ENCODE measurements at places on chromosomes 5 and 9. TPM values are rescaled to one million over a fixed set of nuclear protein-coding genes. Genes with fewer than 3 reads are reported as not detected.

Gene LCP2
- total RNA-seq, result 24.1 TPM

- no peak for DNase-seq
Observed at GRCh38 chr9:88183798-88184495, 45.7 kb upstream of the SPATA31C2 start.

- DNase-seq, result no peak
Observed at GRCh38 chr5:145341842-145342241, 493.3 kb downstream of the PRELID2 start.

DNA sequence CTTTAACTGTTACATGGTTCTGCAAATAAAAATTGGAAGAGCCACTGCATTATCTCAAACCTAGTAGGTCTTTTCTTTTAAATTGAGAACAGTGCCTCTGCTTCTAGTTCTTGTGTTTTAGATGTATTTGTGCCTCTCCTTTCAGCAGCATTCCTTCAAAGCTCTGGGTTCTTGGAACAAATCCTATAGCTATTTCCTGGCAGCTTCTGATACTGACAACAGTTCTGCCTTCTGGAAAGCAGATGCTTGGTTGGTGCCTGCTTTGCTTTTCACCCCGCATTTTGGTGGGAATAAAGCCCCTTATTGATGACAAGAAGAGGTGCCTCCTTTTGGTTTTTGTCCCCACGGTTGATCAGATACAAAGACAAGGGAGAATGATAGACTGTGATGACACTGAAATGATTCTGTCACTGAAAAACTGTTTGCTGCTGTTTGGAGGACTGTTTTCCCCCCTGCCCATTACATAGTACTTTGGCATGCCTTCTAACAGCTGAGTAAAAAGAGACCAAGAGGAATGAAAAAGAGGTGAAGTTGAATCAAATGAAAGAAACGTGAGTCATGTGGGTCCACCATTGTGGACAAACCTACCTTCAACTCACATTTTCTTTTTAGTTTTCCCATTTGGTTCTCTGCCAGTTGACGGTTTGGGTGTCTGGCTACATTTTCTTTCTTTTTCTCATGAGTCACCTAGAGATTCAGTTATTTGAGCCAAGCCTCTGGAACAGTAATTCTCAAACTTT, 5.6 kb downstream of the PTCD2 start:
- no peak for DNase-seq

GRCh38 chr5:79255786-79256557, 20.0 kb downstream of the JMY start:
- DNase-seq, result peak; percentile 27

Gene MCTP1
- 0.31 TPM for total RNA-seq

- no peak for DNase-seq
Observed at GRCh38 chr9:684941-685340, 156.6 kb upstream of the DMRT1 start.

DNA sequence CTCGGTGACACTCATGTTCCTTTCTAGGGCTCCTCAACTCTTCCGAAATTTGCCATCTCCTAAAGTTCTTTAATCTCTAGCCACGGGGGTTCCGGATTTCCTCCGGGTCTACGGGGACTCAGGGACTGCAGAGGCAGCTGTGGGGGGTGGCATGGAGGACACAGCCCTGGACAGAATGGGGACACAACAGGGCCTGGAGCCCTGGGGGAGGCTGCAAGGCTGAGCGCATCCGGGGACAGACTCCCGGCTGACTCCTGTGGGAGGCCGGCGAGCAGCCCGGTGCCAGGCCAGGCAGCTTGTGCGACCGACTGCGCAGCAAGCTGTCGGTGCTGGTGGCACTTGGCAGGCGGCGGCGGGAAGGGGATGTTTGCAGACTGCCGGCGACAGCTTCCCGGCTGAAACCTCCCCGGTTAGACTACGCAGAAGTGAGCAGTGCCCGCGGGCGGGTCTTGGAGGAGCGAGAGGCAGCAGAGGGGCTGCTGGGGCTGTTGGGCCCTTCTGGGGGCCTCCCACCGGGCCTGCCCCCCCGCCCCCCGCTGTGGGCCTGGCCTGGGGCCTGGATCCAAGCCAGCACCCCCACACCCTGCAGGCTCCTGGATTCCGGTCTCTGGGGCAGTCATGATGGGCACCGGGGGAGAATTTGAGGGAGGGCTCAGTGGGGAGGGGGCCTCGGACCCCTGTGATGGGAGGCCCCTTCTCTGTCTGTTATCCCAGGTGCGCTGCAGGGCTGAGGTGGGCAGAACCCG, 28.7 kb upstream of the UBAC1 start:
- DNase-seq, result no peak

Gene CAAP1
- 11.5 TPM for total RNA-seq

DNA sequence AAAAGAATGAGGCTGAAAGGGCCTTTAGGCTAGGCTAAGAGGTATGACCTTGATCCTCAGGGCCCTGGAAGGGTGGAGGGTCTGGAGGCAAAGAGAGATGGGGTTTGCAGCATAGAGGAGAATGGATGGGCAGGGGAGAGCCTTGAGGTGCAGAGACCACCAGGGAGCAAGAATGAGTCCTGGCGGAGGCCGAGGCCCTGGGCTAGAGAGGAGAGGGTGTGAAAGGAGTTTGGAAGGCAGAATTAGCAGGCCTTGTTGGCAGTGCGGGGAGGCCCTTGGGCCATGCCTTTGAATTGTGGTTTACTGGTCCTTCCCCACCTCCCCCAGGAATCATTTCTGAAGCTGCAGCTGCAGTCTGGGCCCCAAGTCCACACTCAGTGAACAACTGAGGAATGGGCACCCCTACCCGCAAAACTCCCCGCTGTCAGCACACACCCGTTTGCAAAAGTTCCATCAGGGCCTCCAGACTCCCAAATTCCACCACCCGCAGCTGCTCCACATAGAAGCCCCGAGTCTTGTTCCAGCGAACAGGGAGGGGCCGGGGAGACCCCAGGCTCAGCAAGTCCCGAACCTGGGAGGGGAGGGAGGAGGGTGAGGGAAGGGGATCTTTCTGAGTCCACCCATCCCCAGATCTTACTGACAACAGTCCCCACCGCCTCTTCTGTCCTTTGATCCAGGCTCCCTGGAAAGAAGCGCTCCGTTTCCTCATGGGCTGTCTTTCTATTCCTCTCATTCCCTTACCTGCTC, 2.1 kb downstream of the KIF12 start:
- no peak for DNase-seq

GRCh38 chr5:93163010-93163663, 417.9 kb downstream of the NR2F1-AS1 start:
- DNase-seq, result no peak

GRCh38 chr9:87606841-87607521, 109.3 kb downstream of the DAPK1 start:
- DNase-seq, result no peak

Gene MARVELD2
- total RNA-seq, result 0.09 TPM

Gene PCDHGC5
- not detected for total RNA-seq

Gene TSLP
- 1.3 TPM for total RNA-seq

DNA sequence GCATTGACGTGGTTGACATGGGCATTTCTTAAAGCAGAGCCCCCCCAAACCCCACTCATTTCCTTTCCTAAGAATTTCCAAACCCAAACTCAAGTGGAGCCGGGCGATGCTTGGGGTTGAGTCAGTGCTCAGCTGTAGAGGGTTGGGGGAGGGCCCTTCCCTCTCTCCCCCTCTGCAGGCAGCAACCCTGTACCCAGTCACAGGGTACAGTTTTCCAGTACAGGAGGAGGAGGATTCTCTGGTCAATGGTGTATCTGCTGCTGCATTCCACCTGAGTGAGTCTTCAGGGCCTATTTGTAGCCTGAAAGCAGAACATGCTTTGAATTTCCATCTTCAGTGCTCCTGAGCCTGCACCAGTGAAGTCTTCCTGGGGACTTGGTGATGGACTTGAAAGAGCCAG, 55.8 kb downstream of the ENTREP1 start:
- DNase-seq, result no peak

DNA sequence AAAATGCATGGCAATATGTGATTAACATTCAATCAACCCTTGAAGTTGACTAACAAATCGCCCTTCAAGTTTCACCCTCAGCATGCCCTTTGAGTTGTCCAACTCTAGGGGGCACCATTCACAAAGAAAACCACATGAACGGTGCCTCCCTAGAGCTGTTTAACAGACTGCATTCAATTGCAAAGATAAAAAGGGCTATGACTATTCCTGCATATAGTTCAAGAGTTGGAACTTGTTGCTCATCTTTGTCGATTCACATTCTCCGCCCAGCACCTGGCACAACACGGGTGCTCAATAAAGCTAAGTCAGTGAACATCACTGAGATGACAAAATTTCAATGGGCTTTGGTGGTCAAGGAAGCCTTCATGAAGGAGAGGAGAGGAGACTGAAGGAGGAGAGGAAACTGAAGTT, 69.6 kb upstream of the SLC30A5 start:
- DNase-seq, result peak; percentile 58

Gene FOXD4L5
- total RNA-seq, result 0.16 TPM

GRCh38 chr5:150801117-150801927, 22.8 kb downstream of the SMIM3 start:
- DNase-seq, result peak; percentile 53

GRCh38 chr9:137972355-137972987, 94.9 kb downstream of the CACNA1B start:
- no peak for DNase-seq

Gene BTNL8
- not detected for total RNA-seq

Gene INSL4
- not detected for total RNA-seq

DNA sequence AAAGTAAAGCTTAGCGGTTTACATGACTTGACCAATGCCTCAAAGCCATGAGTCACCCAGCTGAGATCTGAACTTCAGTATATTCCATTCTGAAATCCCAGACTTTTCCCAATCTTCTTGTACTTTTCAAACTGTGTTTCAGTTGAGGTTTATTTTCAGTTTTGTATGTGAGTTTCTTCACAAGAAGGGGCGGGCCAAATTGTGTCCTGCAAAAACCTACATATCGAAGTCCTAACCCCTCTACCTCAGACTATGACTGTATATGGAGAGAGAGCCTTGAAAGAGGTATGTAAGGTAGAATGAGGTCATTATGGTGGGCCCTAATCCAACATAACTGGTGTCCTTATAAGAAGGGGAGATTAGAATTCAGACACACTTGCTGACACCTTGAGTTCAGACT, 666 bp upstream of the TLR4 start:
- DNase-seq, result no peak

GRCh38 chr5:41277476-41278245, 64.3 kb upstream of the C6 start:
- DNase-seq, result no peak
